ENCODE measurements at places on chromosomes 11 and 22. TPM values are rescaled to one million over a fixed set of nuclear protein-coding genes. Genes with fewer than 3 reads are reported as not detected.

GCAT gene
- 33.0 TPM for total RNA-seq

SLCO2B1 gene
- 0.57 TPM for total RNA-seq

GPR83 gene
- total RNA-seq = 0.48 TPM

FXYD6 gene
- total RNA-seq = 31.6 TPM

Measured in WTC11 (cell line).